Erythroblast (primary cell): ENCODE measurements at places on chromosomes 13 and 19.
A peak's percentile ranks its signal among the peaks of the same experiment; 100 is the strongest.

GRCh38 chr13:22235285-22235949 is 564.5 kb downstream of the FGF9 start:
- DNase-seq = no peak

- no peak for DNase-seq
These were observed 216 bp downstream of the SH2D3A start for GRCh38 chr19:6767081-6767356.

DNA sequence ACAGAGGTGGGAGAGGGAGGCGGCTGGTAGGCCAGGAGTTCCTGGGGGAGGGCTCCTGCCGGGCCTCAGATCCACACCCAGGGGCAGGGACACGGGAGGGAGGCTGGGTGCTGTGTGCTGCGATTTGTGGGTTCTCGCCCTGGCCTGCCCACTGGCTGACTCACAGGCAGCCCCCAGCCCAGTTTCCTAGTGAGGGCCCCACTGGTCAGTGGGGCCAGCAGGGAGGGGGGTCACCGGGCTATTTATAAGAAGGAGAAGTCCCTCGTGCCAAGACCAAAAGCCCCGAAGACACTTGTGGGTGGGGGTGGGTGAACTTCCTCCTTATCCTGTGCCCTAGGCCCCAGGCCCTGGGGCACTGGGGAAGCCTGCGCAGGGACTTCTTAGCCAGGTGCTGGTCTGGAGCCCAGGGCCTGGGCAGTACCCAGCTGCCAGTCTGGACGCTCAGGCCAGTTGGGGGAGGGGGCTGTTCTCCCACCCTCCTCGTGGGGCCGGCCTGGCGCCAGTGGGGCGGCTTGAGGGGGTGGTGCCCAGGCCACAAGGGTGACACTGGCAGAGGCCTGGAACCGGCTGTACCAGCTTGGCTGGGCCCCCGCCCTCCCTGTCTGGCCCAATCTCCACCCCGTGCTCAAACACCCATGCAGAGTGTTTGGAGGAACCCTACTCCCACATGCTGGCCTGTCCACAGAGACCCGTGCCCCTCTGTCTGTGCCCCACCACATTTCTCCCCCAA is 5.0 kb upstream of the JUNB start:
- peak; percentile 68 for DNase-seq

DNA sequence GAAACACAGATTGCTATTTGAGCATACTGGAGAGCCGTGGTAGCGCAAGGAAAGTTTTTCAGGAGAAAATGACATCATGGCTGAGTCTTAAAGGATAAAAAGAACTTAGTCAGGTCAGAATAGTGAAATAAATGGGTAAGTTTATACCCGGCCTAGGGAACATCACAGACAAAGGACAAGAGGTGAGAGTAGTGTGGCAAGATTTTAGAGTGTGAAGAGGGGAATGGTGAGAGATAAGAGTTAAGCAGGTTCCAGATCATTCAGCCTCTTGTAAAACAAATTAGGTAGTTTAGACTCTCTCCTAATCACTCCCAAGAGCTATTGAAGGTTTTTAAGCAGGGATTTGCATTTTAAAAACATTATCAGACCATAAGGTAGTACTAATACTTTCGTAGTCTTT is 116.0 kb upstream of the MAB21L1 start:
- DNase-seq = no peak

GRCh38 chr13:39955560-39955959 is 300.1 kb downstream of the COG6 start:
- DNase-seq = no peak

DNA sequence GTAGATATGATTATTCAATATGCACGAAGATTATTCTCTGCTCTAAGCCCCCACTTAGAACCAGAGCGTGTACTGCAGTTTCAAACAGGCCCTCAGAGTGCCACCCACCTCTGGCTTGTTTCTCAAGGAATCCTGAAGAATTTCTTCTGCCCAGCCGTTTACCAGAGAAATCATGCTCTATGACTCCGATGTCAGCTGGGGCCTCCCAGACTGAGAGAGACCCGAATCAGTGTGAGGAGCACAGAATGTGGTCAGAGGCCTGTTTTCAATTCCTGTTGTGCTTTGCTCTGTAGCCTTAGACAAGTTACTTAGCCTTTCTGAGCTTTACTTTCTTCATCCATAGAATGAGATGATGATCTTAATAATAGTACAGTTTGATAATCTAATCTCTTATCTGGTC is 5.5 kb downstream of the PNMA8C start:
- DNase-seq = no peak

DNA sequence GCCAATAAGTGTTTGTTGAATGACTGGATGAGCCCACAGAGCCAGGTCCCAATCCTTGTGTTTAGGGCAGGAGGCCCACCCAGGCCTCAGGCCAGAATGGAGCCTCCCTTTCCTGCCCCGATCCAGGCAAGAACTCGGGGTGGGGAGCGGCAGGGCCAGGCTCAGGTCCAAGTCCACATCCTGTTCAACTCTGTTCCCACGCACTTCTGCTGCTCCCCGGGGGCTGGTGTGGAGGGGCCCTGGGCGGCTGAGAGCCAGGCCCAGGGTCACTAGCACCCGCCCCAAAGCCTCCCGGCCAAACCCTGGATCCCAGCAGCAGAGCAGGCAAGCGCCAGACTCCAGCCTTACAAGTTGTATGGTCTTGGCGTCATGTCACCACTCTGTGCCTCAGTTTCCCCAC is 8.0 kb downstream of the ANGPTL8 start:
- DNase-seq = no peak

DNA sequence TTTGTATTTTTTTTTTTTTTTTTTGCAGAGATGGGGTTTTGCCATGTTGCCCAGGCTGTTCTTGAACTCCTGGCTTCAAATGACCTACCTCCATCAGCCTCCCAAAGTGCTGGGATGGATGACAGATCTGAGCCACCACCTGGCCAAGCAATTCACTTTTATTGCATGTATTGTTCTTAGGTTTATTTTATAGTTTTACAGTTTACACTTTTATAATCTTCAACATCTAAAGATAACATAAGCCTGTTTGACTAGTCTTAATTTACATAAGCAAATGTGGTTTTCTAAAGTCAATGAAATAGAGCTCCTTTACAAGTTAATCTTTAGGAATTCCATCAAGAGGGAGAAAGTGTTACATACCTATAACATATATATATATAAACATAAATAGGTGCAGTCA is 9.5 kb upstream of the MPV17L2 start:
- no peak for DNase-seq

GRCh38 chr13:113630804-113631203 is 27.2 kb downstream of the ATP4B start:
- no peak for DNase-seq

DNA sequence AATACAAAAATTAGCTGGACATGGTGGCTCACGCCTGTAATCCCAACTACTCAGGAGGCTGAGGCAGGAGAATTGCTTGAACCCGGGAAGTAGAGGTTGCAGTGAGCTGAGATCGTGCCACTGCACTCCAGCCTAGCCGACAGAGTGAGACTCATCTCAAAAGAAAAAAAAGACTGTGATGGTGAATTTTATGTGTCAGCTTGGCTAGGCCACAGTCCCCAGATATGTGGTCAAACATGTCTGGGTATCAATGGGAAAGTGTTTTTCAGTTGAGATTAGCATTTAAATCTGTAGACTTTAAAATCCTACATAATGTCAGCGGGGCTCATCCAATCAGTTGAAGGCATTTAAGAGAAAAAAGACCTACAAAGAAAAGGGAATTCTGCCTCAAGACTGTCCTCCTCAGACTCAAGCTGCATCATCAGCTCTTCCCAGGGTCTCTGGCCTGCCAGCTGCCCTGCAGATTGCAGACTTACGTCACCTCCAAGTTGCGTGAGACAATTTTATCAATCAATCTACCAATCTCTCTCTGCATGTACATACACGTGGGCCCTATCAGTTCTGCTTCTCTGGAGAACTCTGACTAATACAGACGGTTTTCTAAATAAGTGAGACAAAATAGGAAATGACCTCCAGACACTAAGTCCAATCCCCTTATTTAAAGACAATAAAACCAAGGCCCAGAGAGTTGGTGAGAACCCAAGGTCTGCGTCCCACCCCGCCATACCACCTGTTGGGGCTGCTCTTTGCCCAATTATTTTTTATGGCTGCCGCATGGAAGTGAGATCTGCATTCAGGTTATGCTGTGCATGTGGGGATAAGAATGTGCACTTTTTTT is 99.2 kb downstream of the ABCC4 start:
- DNase-seq = peak; percentile 93

DNA sequence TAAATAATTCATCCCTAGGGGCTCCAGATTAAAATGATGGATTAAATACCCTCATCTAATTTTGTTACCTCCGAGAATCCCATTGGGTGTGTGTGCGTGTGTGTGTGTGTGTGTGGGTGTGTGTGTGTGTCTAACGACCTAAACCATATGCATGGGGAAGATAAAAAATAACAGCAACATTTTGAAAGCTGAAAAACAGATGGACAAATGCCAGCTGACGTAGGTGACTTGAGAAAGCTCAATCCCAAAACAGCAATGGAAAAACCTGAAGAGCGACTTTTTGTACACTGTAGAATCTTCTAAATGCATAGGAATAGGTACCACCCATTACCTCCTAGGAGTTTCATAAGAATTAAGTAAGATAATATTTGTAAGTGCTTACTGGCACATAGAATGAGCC is 8.7 kb upstream of the RPL21 start:
- peak; percentile 90 for DNase-seq

- no peak for DNase-seq
These were observed 1.4 kb downstream of the CLASRP start for GRCh38 chr19:45040059-45040771.

DNA sequence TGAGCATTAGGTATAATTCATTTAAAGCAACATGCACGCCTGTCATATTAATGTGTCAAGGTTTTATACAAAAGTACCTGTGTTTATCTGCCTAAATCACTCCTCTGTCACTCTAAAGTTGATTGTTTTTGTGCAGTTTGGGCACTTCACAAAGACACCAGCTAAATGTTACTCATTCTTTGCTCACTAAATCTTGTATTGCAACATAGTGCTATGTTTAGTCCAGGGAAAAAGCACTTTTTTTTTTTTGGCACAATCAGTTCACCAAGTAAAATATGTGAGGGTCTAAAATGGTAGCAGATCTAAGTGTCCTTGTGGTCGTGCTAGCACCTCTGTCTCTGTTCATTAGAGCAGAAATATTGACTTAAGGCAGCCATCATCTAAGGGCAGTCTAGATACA is 2526.7 kb upstream of the PCDH20 start:
- DNase-seq = no peak

DNA sequence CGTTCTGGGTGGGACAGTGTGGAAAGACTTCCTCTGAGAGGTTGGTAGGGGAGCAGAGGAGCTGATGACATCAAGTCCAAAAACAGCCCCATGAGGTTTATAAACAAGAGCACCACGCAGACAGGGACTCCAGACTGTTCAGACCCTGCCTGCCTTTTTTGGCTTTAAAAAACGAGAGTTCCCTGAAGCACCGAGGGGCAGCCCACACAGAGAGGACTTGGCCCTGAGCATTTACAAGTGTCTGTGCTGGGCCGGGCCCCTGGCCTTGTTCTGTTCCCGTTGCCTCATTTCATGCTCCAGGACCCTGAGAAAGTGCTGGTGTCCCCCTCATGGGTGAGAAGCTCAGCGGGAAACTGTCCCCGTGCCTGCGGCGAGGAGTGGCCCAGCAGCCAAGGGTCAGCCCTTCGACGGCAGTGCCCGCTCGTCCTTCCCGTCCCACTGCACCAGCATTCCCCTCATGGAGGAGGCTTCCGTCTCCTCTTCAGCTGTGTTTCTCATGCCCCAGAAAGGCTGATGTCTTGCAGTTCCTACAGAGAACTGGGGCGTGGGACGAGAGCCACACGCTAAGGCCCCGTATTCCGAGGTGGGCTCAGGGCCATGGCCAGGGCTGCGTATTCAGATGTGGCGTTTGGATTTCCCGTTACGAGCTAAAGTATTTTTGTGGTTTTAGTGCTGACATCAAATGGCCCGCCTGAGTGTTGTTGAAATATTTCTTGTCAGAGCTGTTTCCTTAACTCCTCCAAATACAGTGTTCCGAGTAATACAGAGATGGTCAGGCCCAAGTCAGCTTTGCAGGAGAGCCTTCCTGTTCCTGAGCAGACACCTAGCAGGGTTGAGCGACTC is 93.5 kb downstream of the ATP11A start:
- DNase-seq = no peak

GRCh38 chr19:31910224-31910623 is 435.2 kb upstream of the ZNF507 start:
- DNase-seq = no peak

- DNase-seq = no peak
These were observed 14.0 kb downstream of the SLITRK6 start for GRCh38 chr13:85785205-85785604.

DNA sequence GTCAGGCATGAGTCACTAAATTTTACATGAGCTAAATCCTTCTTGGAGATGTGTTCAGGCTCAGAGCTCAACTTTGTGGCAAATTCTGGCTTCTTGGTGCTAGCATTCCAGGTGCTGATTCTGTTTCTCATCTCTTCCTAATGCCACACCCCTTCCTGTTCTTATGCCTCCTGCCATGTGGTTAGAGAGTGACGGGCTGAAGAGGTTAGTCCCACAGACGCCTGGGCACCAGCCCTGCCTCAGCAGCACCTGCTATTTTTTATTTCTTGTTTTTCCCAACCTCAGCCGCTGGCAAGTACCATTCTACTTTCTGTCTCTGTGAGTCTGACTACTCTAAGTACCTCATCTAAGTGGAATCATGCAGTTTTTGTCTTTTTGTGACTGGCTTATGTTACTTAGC is 329.5 kb downstream of the KCNRG start:
- DNase-seq = no peak

DNA sequence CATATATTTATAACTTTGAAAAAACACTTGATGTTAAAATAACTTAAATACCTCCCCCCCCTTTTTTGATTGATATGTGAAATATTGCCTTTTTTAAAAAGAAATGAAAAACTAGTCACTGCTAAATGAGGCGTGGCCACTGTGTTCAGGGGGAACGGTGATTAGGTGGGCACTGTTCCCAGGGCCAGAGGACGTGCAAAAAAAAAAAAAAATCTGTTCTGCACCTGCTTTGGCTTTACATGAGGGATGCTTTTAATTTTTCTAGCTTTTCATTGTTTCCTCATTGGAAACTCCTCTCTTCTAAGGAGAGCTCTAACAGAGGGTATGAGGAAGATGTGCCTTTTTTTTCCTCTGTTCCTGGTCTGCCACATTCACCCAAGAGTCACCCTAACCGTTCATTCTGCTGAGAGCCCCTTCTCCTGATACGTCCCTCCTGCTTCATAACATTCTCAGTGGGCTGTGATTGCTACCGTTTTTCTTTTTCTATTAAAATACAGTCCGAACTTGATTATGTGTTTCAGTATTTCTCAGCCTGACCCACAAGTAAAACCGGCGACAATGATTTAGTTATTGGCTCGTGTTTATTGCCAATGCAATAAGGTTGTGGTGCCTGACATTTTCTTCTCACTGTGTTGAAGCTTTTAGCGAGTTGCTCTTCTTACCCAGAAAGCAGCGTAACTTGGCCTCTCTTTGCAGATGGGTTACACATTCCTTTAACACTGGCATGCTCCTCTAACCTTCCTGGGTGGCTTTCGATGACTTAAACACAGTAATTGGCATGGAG is 64.8 kb upstream of the ZNF536 start:
- no peak for DNase-seq

- no peak for DNase-seq
These were observed 38.3 kb downstream of the TMED1 start for GRCh38 chr19:10797541-10798256.
